ENCODE measurements at places on chromosomes 3 and 15.

- no peak for DNase-seq
Observed at GRCh38 chr3:122168044-122168443, 15.4 kb upstream of the CASR start.

DNA sequence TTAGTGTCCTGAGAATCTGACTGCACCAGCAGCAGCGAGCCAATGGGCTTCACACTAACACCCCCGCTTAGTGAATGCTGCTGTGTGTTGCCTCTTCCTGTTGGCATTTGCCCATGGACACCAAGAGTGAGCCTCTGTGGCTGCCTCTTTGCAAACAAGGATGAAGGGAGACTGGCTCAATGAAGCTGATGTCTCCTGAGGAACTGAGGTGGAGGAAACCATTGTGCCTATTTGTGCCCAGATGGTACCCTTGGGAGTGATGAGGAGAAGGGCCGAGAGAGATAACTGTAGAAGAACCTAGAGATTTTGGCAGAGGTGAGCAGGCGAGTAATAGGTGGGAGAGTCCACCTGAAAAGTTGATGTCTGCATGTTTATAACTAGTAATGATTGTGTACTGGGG is 51.2 kb downstream of the IL20RB start:
- no peak for DNase-seq

GRCh38 chr3:36149447-36149865 is 230.8 kb upstream of the STAC start:
- DNase-seq: no peak

- DNase-seq: no peak
Observed at GRCh38 chr3:187896646-187897045, 151.4 kb upstream of the BCL6 start.

GRCh38 chr3:194657439-194657838 is 14.6 kb downstream of the LSG1 start:
- no peak for DNase-seq
